Germinal center (tissue), 1 donor: ENCODE measurements at places on chromosomes 3 and 15.

DNA sequence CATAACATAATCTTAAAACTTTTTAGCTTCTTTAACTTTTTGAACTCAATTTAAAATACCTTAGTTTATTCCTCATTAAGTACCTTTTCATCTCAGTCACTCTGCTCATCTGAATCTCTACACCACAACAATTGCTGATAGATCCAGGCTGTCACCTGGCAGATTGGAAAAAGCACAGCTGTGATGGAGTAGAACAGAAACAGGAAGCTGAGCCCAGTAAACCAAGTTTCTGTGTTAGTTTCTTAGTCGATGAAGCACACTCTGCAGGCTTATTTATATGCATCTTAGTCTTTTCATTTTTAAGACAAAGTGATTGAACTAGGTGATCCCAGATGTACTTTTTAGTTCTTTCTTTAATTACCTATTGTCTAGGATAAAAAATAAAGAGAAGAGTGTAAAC, 1398.0 kb upstream of the ALCAM start:
- no peak for DNase-seq

DNA sequence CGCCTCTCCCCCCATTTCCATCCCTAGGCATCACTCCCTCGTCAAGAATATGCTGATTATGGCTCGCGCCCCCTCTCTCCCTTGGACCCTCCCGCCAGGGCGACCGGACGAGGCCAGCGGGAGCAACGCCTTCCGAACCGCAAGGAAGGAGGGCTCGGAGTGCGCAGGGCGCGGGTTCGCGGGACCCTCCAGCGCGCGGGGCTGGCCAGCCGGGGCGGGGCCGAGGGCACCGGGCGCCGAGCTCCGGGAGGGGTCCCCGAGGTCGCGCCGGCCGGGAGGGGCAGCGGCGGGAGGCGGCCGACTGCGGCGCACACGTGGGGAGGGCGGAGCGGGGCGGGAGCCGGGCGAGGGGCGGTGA, 483 bp downstream of the EHD4 start:
- peak; percentile 60 for DNase-seq

DNA sequence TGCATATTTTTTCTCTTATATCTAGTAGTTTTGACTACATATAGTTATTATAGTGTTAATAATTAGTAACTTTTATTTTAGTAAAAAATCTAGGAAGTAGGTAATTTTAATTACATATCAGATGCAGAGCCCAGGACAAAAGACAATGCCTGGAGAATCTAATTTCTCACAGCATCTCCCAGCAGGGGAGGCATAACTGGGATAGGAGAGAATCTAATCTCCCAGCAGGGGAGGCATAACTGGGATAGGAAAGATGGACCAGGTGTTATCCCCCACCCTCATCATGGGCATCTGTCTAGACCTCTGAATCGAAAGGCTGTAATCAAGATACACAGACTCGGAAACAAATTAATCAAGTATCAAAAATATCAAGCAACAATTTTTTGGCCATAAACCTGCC, 58.2 kb downstream of the OSTN start:
- no peak for DNase-seq

DNA sequence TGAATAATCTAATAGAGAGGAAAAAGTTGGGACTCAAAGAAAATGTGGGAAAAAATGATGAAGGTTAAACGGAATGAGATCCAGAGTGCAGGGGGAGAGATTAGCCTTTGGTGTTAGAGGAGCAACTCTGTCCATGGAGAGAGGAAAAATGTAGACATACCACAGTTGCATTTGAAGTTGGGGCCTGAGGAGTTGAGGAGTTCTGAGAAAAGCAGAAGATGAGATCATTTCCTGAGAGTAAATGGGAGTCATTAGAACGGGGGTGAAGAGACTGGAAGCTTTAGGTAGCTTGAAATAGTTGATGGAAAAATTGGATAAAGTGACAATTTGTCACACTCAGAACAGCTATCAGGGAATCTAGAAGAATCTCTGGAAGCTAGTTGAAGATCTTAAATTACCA, 7.3 kb downstream of the CCR5AS start:
- no peak for DNase-seq

DNA sequence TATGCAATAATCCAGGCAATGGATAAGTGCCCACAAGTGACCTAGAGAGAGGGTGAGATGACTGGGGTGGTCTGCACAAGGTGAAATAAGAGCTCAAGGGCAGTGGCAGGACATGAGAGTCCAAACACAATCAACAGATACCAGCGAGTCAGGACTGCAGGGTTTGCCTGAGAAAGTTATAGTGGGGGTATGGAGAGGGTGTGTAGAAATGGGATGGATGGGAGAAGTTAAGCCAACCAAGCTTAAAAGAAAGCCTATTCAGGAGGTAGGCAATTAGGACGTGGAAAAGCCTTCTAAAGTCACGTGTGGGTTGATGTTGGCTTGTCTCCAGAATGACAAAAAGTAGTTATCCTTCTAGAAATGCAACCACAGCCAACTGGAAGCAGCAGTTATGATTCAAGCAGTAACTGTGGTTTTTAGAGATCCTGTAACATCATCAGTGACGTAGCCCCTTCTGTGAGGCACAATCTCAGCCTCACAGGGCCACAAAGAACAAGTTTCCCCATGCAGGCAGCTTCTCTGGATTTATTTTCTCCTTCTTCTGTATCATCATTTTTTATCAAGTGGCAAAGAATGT, 56.1 kb downstream of the FAM174B start:
- DNase-seq, result no peak
